Kidney tubule cell (primary cell): ENCODE measurements at places on chromosomes 5 and 9.
A peak's percentile ranks its signal among the peaks of the same experiment; 100 is the strongest.

- DNase-seq = peak; percentile 37
Observed at GRCh38 chr9:128882677-128883603, 1.0 kb downstream of the LRRC8A start.

DNA sequence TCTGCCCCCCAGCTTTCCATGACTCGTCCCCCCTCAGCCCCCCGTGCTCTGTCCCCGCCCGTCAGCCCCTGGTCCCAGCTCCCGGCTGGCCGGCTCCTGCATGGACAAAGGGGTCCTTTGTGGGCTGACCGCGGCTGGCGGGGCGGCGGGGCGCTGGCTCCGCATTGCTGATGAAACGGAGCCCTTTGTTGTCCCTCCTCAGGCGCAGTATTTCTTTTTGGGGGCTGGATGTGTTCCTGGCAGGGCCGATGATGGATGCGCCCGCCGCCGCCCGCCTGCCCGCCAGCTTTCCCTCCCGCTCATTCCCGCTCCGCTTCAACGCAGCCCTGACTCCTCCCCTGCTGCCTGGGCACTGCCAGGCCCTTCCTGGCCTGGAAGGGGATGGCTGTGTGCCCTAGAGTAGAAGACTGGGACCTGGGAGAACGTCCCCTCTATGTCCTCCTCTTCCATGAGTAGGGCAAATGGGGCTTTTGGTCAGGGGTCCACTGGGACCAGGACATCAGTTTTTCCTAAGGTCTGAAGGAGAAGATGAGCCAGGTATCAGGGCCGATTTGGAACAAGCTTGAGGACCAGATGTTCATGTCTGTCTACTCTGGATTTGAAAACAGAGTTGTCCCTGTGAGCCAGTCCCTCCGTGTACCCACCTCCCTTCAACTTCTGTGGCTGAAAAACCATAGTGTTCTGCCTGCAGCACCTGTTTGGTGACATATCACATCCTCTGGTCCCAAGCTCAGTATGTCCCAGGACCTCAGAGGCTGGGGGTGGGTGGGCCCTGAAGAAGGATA lies 29.0 kb downstream of the CXXC5 start:
- peak; percentile 55 for DNase-seq

- peak; percentile 18 for DNase-seq
Observed at GRCh38 chr5:156479849-156480248, 152.9 kb downstream of the SGCD start.

DNA sequence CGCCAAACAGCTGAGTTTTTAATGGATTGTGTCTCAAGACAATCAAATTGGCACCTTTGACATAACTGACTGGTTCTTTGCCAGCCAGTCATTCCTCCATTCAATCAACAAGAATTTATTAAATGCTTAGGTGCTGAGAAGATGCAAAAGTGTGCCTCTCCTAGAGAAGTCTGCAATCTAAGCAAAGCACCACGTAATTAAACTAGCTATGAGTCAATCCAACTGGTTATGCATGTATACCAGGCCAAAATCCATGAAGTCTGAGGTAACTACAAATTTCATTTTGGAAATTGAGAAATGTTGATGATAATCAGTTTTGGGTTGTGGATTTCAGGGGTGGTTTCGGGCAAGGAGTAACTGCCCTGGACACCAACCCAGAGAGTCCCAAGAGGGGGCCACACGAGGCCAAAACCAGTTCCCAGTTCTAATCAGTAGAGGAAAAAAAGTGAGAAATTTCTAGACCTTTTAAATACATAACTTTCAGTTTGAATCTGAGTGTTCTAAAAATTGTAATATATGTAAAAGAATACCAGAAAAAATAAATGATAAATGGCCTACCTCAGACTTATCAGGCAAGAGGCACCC lies 92.6 kb downstream of the EFNA5 start:
- peak; percentile 49 for DNase-seq

GRCh38 chr5:169826618-169827017 lies 153.7 kb downstream of the INSYN2B start:
- peak; percentile 18 for DNase-seq

GRCh38 chr5:15564523-15564922 lies 64.5 kb downstream of the FBXL7 start:
- no peak for DNase-seq

GRCh38 chr5:29662876-29663275 lies 1530.6 kb upstream of the CDH6 start:
- no peak for DNase-seq

- DNase-seq = peak; percentile 42
Observed at GRCh38 chr9:90064971-90065370, 460.2 kb downstream of the GADD45G start.

DNA sequence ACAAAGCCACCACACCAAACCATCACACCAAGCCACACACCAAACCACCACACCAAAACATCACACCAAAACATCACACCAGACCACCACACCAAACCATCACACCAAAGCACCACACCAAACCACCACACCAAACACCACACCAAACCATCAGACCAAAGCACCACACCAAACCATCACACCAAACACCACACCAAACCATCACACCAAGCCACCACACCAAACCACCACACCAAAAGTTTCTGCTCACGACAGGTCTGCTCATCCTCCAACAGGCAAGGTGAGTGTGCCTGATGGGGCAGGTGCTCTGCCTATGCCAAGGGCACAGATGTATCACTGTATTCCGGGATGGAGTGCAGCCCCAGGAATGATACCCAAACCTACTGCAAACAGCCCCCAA lies 87.9 kb upstream of the FSTL4 start:
- no peak for DNase-seq

- DNase-seq = no peak
Observed at GRCh38 chr5:131260895-131261294, 3.0 kb upstream of the CDC42SE2 start.
